CD4-positive, alpha-beta T cell treated with Interleukin-6 for 4 hours (primary cell): ENCODE measurements at places on chromosomes 11 and 22.

- no peak for DNase-seq
These were observed 561.1 kb downstream of the MN1 start for GRCh38 chr22:27240298-27241075.

GRCh38 chr22:49491726-49492125, 335.9 kb downstream of the BRD1 start:
- DNase-seq, result no peak

- DNase-seq, result no peak
These were observed 116.5 kb upstream of the MTNR1B start for GRCh38 chr11:92852946-92853345.

GRCh38 chr22:19599626-19600243, 75.5 kb upstream of the CLDN5 start:
- no peak for DNase-seq

DNA sequence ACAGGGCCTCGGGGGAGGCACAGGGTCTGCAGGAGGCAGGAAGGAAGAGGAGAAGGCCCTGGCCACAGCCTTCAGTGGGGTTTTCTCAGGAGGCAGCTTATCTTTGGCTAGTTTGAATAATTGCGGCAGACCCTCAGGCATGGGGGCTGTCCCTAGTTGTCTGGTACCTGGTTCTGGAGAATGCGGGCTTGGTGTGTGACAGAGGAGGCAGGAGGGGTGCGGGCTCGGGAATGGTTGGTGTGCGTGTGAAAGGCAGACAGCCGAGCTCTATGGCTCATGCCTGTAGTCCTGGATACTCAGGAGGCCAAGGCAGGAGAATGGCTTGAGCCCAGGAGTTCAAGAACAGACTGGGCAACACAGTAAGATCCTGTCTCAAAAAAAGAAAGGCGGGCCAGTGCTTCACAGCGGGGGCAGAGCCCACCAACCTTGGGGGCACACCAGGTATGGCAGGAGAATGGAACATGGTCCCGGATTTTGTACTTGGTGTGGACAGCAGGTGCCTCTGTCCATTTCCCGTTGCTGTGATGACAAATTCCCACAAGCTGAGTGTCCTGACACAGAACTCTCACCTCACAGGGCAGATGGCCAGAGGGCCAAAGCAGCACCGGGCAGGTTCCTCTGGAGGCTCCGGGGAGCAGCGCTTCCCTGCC, 640.6 kb downstream of the TBC1D22A start:
- no peak for DNase-seq

DNA sequence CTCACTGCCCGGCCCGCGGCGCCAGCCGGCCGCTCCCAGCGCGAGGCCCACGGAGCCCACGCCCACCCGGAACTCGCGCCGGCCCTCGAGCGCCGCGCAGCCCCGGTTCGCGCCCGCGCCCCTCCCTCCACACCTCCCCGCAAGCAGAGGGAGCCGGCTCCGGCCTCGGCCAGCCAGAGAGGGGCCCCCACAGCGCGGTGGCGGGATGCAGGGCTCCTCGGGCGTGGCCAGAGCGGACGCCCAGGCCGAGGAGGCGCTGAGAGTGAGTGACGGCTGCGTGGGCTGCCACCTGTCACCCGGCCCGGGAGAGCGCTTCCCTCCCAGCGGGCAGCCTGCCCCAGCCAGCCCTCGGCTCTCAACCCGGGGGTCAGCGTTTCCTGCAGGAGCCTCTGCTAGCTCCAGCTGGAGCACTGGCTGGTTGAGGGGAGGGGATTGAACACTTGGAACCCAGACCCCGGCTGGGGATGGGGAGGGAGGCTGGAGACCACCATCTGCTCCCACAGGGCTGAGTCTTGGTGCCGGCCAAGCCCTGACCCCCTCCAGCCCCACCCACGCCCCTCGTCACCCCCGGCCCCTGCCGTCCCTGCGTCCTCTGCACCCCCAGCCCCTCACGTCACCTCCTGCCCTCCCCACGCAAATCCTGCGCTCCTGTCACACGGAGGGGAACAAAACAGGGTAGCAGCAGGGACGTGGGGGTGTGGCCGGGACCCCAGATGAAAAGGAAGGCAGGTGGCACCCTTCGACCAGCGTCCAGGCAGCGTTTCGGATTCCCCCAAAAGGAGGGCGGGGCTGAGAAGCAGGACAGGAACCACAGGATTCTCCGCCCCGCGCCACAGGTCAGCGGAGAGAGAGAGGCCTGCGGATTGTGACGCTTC, 157.0 kb downstream of the BRD1 start:
- DNase-seq, result peak; percentile 41

DNA sequence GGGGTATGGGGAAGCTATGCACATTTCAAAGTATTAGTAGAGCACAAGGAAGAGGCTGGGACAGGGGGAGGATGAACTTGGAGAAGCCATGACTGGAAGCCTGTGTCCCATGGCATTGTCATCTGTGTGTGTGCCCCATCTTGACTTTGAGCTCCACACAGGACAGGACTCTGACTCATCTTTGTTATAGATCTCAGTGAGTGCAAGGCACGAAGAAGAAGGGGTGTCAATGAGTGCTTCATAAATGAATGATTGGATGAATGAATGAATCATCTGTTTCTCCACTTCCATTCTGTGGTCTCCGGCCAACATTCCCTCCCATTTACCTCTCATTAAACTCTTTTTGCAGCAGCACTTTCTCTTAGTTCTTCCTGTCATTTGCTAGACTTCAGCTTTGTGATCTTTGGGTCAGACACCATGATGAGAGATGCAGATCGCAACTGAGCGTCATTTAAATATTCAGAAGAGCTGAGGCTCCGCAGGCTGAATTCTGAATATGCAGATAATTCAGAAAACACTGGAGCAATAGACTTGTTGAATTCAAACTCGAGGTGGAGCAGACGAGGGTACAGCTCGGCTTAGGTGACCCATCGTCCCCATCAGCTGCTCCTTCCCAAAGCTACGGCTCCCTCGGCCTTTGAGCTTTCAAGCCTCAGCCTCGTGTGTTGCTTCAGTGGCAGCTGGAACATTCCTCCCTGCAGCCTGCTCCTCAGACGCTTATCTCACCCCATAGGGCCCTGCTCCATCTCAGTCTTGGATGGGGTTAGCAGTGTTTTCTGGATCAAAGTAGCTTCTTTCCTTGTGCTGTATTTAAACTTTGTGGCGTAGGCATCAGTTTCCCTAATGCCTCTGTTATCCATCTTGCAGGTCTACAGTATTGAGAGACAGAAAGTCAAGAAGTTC, 30.8 kb downstream of the APOL3 start:
- DNase-seq, result no peak

DNA sequence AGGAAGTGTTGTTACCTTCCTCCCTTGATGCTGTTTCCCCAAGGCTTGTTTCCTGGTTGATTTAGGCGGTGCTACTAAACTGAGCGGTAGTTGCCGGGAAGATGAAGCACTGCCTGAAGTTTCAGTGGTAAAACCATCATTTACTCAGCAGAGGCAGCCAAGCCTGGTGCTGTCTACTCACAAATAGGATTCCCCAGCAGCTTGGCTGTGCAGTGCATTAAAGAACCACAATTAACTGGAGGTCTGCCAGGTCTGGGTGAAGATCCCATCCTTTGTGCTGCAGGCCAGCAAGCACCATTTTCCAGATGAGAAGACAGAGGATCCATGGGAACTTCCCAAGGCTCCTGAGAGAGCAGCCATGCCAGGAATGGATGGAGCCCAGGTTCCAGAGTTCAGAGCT, 231.9 kb upstream of the E2F8 start:
- DNase-seq, result no peak

GRCh38 chr11:12175694-12176241, 65.4 kb downstream of the MICAL2 start:
- DNase-seq, result no peak

DNA sequence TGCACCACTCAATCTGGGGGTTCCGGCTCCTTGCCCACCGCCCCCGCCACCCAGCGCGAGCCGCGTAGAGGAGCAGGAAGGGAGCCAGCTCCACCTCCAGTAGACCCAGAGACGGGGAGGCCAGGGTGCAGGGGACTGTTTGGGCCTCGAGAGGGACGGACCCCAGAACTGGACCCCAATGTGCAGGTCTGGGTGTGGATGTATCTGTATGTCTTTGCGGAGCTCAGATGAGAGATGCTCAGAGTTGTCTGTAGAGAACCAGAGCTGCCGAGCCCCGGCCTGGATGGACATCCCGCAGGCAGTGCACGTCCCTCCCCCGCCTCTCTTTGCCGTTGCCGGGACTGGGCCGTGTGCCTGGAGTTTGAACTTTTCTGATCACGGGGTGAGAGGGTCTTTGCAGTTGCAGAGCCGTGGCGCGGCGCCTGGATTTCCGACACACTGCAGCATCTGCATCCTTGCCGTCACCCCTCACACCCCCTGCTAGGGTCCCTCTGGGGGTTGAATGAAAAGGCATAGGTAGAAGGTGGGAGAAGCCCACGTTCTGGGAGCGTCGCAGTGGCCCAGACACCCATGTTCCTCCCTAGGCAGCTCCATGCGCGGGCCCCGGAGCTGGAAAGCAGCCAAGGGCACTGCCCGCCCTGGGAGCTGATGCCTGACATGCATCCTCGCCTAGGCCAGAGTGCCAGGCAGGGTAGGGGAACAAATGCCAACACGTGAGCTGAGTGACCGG, 105.2 kb downstream of the KCNQ1 start:
- DNase-seq, result no peak
